ENCODE measurements at places on chromosomes 1 and 21. TPM values are rescaled to one million over a fixed set of nuclear protein-coding genes. Genes with fewer than 3 reads are reported as not detected.

GRCh38 chr1:149936170-149936991 is at the start of gene MTMR11:
MTMR11 (minus strand) TSS chr1:149936879; CDS start chr1:149936647, 232 bp downstream.
- no peak for DNase-seq

- DNase-seq = no peak
Measured at GRCh38 chr1:183148599-183148998, 37.5 kb upstream of the LAMC2 start.

GRCh38 chr1:119895102-119895501 is 1.2 kb downstream of the ADAM30 start:
- DNase-seq = no peak

- DNase-seq = peak; percentile 54
Measured at GRCh38 chr1:165871311-165872067, 44.1 kb downstream of the UCK2 start.

DNA sequence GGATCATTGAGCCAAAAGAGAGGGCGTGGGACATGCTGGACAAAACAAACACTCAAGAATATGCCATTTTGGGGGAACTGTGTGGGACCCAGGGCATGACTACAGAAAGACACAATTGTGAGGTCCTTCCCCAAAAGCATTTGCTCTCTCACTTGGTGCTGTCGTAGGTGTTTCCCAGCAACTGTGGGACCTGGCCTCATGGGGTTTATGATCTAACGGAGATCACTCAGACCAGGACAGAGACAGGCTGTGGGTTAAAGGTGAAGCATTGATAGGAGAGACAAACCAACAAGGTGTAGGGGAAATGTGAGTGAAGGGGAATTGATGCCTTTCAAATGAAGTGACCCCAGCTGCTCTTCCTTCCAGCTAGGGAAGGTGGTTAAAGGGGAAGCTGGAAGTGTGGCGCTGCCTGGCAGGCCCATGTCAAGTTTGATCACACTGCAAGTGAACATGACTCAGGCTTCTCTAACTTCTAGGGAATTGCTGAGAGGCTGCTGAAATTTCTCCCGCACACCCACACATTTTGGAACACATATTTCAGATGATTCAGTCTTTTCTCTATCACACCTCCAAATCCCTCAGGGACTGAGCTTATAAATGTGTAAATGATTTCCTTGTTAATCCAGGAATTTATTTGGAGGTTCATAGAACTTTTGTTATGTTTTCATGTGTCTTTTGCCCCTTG is 30.2 kb downstream of the TRAF5 start:
- no peak for DNase-seq

- DNase-seq = peak; percentile 97
Measured at GRCh38 chr21:28283641-28284490, 708.8 kb downstream of the LTN1 start.

GRCh38 chr1:205914155-205914507 is 29.1 kb downstream of the SLC26A9 start:
- DNase-seq = no peak

DNA sequence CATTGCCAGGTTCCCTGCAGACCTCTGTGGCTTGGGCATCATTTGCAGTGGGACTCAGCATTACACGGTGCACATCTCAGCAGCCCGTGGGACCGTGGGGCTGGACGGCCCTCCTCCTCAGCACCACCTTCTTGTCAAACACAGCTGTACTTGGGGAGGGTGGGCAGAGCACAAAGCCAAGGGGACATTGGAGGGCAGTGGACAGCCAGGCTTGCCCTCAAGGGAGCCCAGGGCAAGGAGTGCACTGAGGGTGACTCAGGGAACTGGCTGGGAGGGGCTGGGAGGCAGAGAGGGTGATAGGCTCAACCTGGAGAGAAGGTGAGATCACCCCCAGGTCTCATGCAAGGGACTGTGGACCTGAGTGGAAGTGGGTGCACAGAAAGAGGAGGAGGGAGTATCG is 3.4 kb downstream of the CAPN9 start:
- DNase-seq = no peak

DNA sequence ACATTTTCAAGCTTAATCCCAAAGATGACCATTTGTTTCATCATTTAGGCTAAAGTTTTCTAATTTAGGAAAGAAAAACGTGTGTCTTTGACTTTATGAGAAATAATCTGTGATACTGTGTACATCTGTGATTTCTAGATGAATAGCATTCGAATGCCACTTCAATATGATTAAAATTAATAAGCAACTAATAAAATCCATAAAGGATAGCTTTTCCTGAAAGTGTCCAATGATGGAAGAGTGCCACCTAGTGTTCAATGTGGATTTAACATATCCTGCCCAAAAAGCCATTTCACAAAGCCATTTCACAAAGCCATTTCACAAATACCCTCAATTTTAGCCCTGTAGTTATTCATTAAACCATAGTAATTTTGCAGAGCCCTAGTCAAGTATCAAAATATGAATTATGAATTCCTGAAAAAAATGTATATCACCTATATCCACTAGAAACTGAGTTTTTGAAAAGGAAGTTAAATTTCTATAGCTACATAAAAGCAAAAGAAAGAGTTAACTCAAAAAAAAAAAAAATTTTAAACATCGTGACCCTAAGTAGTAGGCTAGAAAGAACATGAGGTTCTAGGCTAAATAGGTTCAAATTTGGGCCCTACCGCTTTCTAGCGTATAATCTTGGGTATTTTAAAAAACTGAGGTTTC is 19.1 kb downstream of the NME7 start:
- peak; percentile 74 for DNase-seq

DNA sequence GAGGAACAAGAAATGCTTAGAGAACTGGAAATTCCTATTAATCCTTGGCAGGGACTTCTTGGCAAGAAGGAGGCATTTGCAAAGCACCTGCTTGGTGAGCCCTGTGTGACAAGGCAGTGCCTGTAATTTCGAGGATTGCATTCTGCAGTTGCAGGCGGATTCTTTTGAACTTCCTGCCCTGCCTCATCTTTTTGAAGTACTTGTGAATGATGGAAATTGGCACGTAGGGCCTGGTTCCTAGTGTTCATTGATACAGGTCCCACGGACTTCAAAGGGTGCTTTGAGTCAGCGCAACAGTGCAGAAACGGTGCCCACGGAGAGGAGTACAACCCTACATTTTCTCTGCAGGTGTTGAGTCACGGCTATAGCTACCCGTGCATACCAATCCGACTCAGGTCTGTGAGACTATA is 6.4 kb downstream of the HUNK start:
- no peak for DNase-seq

DNA sequence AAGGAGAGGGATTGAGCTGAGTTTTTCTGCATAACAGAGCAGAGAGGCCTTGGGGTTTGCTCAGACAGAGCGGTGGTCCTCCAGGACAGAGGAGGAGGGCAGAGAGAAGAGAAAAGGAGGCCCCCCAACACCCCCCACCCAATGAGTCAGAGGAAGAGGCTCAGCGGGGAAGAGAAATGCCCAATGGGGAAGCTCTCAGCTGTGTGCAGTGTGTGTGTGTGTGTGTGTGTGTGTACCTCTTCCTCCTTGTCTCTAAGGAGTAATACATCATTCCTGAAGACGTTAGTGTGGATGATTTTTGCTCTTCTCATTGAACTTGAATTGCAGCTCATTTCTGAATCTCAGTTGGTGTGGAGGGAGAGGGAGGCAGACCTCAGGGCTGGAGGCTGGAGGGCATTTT is 8.7 kb downstream of the TMPRSS3 start:
- no peak for DNase-seq

- DNase-seq = no peak
Measured at GRCh38 chr1:56063461-56063860, 515.9 kb downstream of the PLPP3 start.

- no peak for DNase-seq
Measured at GRCh38 chr21:45848331-45848730, 133.2 kb upstream of the COL6A1 start.

DNA sequence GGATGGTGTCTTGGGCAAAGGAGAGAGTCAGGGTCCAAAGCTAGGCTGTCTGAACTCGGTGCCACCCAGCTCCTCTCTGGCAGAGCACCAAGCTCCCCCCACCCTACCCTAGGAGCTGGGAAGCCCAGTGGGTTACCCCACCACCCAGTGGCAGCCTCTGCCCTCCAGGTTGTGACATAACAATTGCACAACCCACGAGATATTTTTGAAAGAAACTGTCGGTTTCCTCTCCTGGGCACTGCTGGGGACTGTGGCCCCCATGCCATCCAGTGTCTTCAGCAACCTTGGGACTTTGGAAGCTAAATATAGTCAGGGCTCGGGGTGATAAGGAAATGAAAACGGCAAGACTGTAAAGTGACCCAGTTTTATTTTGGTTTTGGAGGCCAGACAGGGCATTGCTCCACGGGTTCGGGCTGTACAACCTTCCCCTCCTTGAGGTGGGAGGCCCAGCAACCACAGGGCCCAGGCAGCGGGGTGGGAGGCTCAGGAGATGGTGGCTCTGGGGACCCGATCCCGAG is 1.4 kb downstream of the CITED4 start:
- no peak for DNase-seq

GRCh38 chr1:201011616-201012015 is 11.9 kb downstream of the KIF21B start:
- no peak for DNase-seq

DNA sequence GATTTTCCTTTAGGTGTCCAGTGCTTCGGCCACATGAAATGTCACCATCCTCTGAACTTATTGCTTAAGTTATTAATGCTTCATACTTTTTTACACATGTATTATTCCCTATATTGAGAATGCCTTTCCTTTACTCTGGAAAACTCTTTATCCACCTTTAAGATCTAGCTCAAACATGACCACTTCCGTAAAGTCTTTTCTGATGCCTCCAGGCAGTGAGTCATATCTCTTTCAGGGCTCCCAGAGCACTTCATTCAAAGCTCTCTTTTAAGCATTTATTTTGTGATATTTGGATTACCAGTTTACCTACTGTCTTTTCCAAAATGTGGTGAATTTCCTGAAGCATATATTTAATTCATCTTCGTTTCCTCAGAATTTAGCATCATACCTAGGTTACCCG is 178.9 kb downstream of the HS2ST1 start:
- no peak for DNase-seq

- no peak for DNase-seq
Measured at GRCh38 chr1:89624314-89624713, 8.6 kb upstream of the LRRC8C start.

- DNase-seq = no peak
Measured at GRCh38 chr1:965526-966134, 652 bp upstream of the PLEKHN1 start.

GRCh38 chr1:56774067-56774609 is 45.1 kb downstream of the FYB2 start:
- DNase-seq = no peak

- peak; percentile 25 for DNase-seq
Measured at GRCh38 chr1:215083383-215083961, 935 bp downstream of the KCNK2 start.

- no peak for DNase-seq
Measured at GRCh38 chr21:44317241-44317782, 17.5 kb downstream of the PFKL start.

DNA sequence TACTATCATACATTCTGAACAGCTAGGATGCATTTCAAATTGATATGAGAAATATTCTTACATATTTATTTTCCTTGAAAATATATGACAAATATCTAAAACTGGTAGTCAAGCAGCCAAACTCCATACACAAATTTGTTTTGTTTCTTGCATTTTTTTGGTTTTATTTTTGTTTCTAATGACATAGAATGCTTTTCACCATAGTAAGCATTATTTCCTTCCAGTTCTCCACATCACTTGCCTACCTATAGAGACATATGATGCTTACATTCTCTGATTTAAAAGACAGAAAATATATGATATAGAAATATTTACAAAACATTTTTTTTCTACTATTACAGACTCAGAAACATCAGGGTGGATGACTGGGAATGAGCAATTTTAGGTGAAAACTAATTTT is 726.4 kb upstream of the ADGRL4 start:
- DNase-seq = no peak

- no peak for DNase-seq
Measured at GRCh38 chr1:68723791-68724190, 226.9 kb upstream of the DEPDC1 start.

DNA sequence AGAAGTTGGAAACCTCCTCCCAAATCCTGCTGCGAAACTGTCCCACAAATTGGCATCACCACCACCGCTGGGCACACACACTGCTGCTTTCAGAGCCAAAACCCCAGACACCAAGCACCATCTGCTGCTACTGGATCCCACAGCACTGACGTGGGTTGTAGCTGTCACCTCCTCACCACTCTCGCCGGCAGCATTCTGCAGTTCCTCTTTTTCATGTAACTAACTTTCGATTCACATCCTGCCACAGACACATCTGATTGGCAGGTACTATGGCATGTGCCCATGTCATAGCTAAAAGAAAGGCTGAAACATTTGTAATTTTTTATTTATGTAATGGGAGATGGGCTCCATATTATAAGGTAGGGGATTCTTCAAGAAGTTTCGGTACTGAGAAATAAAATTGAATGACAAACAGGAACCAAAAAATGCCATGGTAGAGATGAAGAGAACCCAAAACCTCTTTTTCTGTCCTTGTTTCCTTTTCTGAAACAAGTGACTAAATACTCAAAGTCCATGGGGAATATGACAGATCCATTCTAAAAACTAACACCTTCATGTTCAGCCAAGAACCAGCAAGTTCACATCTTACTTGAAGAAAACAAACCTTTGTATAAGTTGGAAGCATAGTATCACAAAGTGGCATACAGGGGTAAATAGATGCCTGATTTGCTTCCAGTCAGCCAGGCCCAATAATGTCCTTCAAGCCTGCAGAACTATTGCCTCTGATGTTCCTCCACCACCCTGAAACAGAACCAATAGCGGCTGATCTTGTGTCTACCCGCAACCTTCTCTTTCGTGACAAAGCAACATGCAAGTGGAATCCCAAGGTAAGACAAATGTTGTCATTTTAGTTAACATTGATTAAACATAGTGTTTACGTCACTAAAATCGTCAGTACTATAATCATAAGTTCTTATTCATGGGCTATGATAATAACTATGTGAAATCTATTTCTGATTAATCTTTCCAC is 26.6 kb upstream of the RGS13 start:
- no peak for DNase-seq

DNA sequence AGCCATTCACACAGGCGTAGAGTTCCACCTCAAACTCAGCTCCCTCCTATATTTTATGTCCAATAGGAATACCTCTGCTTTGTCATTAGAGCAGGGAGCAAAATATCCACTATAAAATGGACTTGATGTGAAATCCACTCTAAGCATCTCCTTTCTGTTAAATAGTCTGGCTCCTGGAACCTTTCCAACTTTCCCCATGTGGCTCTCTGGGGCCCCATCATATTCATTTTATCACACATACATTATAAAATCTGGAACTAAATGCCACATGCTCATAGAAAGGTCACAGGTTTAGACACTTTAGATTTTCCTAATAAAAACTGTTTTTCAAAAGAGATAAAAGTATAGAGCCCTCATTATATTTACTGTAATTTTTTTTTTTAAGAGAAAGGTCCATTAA is 82.1 kb downstream of the PTPN14 start:
- DNase-seq = no peak

GRCh38 chr1:217407534-217408001 is 223.3 kb downstream of the GPATCH2 start:
- no peak for DNase-seq

PODN gene
- 2.0 TPM for total RNA-seq

GMEB1 gene
- 16.0 TPM for total RNA-seq

LCE2A gene
- total RNA-seq = not detected

VWA5B1 gene
- total RNA-seq = not detected

IVL gene
- not detected for total RNA-seq

S100A7 gene
- not detected for total RNA-seq

UBXN11 gene
- total RNA-seq = 15.6 TPM

C1orf94 gene
- total RNA-seq = not detected

DCST2 gene
- total RNA-seq = 0.23 TPM

KRTAP19-1 gene
- total RNA-seq = not detected

DIO1 gene
- total RNA-seq = not detected

VANGL2 gene
- total RNA-seq = not detected

TRIM67 gene
- total RNA-seq = not detected

EIF2D gene
- total RNA-seq = 47.6 TPM

COL8A2 gene
- 0.78 TPM for total RNA-seq

DDOST gene
- 293 TPM for total RNA-seq

POU3F1 gene
- not detected for total RNA-seq
